ENCODE measurements at places on chromosomes 4 and X. TPM values are rescaled to one million over a fixed set of nuclear protein-coding genes. Genes with fewer than 3 reads are reported as not detected.

SOX3 gene
- total RNA-seq, result not detected

PHEX gene
- total RNA-seq, result 0.49 TPM

DAPP1 gene
- 22.6 TPM for total RNA-seq

GRCh38 chr4:60042941-60043340 lies 1157.2 kb upstream of the ADGRL3 start:
- H3K36me3 ChIP-seq, result no peaks in the 10 kb centered on the region
- H3K27ac ChIP-seq, result no peak overlapping the region
- DNase-seq, result no peak
- no peaks in the 10 kb centered on the region for H3K4me1 ChIP-seq
- no peak overlapping the region for H3K4me3 ChIP-seq

- H3K27ac ChIP-seq, result no peak overlapping the region
- H3K4me3 ChIP-seq, result no peak overlapping the region
- no peaks in the 10 kb centered on the region for H3K36me3 ChIP-seq
- no peaks in the 10 kb centered on the region for H3K27me3 ChIP-seq
- H3K4me1 ChIP-seq, result no peaks in the 10 kb centered on the region
- no peak for DNase-seq
These were observed 41.8 kb downstream of the AASDH start for GRCh38 chr4:56345458-56345857.
